CD4-positive, alpha-beta memory T cell (primary cell): ENCODE measurements at places on chromosomes 16 and 17. TPM values are rescaled to one million over a fixed set of nuclear protein-coding genes. Genes with fewer than 3 reads are reported as not detected.

The C16orf89 gene
- total RNA-seq = not detected

The INTS2 gene
- total RNA-seq = 18.7 TPM

The KIF18B gene
- total RNA-seq = not detected

GRCh38 chr17:2899906-2900305 lies 103.7 kb downstream of the RAP1GAP2 start:
- DNase-seq = no peak

DNA sequence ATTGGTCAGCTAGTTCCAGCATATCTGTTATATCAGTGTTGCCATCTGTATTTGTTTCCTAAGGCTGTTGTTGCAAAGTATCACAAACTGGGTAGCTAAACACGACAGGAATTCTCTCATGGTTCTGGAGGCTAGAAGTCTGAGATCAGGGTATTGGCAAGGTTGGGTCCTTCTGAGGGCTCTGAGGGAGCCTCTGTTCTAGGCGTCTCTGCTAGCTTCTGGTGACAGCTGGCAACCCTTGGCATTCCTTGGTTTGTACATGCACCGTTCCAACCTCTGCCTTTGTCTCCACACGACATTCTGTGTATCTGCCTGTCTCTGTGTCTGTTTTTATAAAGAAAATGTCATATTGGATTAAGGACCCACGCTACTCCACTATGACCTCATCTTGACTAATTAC lies 219.9 kb upstream of the NLRP1 start:
- no peak for DNase-seq

DNA sequence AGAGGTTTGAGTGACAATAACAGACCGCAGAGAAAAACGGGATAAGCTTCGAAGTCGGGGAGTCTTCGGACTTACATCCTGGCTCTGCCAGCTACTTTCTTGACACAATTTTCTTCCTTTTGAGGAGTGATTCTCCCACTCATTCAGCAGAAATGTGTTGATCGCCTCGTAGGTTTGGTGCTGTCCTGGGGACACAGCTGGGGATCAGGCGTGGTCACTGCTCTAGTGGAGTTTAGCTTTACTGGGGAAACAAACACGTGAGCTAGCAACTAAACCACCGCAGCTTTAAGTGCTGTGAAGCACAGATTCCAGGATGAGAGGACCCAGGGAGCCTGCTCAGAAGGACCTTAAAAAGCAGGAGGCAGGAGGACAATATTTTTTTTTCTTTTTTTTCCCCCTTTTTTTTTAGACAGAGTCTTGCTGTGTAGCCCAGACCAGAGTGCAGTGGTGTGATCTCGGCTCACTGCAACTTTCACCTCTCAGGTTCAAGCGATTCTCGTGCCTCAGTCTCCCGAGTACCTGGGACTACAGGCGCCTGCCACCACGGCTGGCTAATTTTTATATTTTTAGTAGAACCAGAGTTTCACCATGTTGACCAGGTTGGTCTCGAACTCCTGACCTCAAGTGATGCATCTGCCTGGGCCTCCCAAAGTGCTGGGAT lies 858 bp downstream of the NUBP1 start:
- DNase-seq = no peak
